ENCODE measurements at places on chromosomes 7 and 10. TPM values are rescaled to one million over a fixed set of nuclear protein-coding genes. Genes with fewer than 3 reads are reported as not detected.

- DNase-seq = no peak
- no peaks in the 10 kb centered on the region for H3K4me1 ChIP-seq
- no peaks in the 10 kb centered on the region for H3K36me3 ChIP-seq
- H3K27me3 ChIP-seq = no peaks in the 10 kb centered on the region
- H3K4me3 ChIP-seq = no peak overlapping the region
- H3K27ac ChIP-seq = no peak overlapping the region
Measured at GRCh38 chr10:29271877-29272276, 17.0 kb upstream of the LYZL1 start.

DNA sequence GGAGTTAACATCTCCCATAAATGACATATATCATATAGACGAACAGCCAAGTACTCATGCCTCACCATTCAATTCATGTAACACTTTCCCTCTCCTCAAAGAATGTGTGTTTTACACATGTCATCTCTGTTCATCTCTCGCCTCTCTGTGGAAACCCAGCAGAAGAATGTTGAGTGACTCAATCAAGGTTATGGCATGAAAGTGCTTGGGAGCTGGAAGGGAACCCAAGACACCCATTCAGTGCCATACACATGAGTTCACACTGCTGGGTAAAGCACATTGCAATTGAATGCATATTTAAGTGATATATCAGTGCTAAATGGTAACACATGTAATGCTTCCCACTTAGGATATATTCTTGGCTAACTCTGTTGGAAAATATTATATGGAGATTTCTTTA lies 322.9 kb downstream of the PTEN start:
- H3K36me3 ChIP-seq = no peaks in the 10 kb centered on the region
- H3K27me3 ChIP-seq = no peaks in the 10 kb centered on the region
- no peak overlapping the region for H3K27ac ChIP-seq
- H3K4me1 ChIP-seq = no peaks in the 10 kb centered on the region
- no peak overlapping the region for H3K4me3 ChIP-seq
- no peak for DNase-seq

DNA sequence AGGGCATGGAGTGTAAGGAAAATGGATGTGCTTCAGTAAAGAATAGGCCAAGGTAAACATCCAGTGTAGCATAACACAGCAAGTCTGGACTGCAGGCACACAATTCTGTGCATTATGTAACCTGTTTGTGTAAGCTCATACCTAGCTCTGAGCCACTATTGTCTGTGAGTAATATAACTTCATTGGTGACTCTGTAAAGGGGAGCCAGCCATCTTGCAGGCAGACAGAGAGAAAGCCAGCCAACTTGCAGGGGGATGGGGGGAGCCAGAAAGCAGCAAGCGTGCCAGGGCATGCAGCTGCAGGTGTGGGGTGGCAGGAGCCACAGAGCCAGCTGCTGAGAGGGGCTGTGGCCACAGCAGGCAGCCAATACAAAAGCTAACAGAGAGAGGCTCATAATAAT lies 449.2 kb downstream of the IPMK start:
- H3K27me3 ChIP-seq = no peaks in the 10 kb centered on the region
- no peak for DNase-seq
- H3K36me3 ChIP-seq = no peaks in the 10 kb centered on the region
- no peak overlapping the region for H3K27ac ChIP-seq
- H3K4me1 ChIP-seq = no peaks in the 10 kb centered on the region

DNA sequence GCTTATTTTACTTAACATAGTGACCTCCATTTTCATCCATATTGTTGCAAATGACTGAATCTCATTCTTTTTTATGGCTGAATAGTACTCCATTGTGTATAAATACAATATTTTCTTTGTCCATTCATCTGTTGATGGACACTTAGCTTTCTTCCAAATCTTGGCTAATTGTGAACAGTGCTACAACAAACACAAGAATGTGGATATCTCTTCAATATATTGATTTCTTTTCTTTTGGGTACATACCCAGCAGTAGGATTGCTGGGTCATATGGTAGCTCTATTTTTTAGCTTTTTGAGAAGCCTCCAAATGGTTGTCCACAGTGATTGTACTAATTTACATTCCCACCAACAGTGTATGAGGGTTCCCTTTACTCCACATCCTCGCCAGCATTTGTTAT lies 58.0 kb downstream of the CREB5 start:
- no peaks in the 10 kb centered on the region for H3K4me1 ChIP-seq
- DNase-seq = no peak
- H3K27me3 ChIP-seq = no peaks in the 10 kb centered on the region
- no peak overlapping the region for H3K27ac ChIP-seq

DNA sequence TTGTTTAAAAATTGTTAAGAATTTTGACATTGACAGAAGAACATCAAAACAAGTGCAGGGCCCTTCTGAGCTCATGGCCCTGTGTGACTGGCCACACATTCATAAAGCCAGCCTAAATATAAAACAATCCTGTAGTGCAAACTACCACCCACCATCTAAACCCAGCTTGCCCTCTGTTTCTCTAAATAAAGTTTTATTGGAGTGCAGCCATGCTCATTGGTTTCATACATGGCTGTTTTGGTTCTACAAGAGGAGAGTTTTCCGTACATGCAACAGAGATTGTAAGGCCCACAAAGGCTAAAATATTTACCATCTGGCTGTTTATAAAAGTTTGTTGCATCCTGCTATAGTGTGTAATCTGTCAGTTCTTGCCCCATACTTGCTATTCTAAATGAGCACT lies 54.6 kb upstream of the TRIM24 start:
- no peaks in the 10 kb centered on the region for H3K27me3 ChIP-seq
- H3K36me3 ChIP-seq = no peaks in the 10 kb centered on the region
- no peak for DNase-seq
- H3K4me1 ChIP-seq = no peaks in the 10 kb centered on the region
- H3K4me3 ChIP-seq = no peak overlapping the region

- H3K27ac ChIP-seq = no peak overlapping the region
- H3K4me1 ChIP-seq = no peaks in the 10 kb centered on the region
- DNase-seq = no peak
- no peaks in the 10 kb centered on the region for H3K27me3 ChIP-seq
- H3K4me3 ChIP-seq = no peak overlapping the region
- no peaks in the 10 kb centered on the region for H3K36me3 ChIP-seq
Measured at GRCh38 chr7:121107923-121108498, 119.5 kb downstream of the CPED1 start.

- no peak overlapping the region for H3K4me3 ChIP-seq
- DNase-seq = no peak
- H3K27me3 ChIP-seq = peaks cover 74% of the 10 kb centered on the region
- no peak overlapping the region for H3K27ac ChIP-seq
- peaks cover 1% of the 10 kb centered on the region for H3K4me1 ChIP-seq
Measured at GRCh38 chr7:23462846-23463245, 7.4 kb downstream of the IGF2BP3 start.

GRCh38 chr7:107661081-107661864 lies 645 bp downstream of the SLC26A4 start:
- H3K36me3 ChIP-seq = no peaks in the 10 kb centered on the region
- peak; percentile 68 for DNase-seq
- peaks cover 17% of the 10 kb centered on the region for H3K4me1 ChIP-seq
- H3K27ac ChIP-seq = no peak overlapping the region

DNA sequence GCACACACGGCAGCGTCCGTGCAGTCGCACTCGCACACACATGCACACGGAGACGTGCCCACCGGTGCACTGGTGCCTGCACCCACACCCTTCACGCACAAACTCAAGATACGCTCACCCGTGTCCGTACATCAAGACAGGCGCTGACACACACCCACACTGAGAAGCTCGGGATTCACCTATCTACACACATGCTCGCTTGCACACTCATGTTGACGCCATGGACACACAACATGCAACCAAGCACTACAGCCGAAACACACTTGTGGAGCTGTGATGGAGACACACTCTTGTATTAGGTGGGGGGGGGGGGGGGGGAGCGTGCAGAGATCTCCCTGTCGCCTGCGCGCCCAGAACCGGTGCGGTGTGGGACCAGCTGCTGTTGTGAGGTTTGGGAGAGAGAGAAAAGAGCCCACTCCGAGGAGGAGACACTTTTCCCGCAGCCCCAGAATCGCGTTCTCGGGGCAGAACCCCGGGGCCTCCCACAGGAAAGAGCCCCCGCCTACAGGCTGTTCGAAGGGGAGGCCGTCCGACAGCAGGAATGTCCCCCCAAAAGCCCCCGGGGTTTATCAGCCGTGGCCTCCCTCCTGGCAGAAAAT lies 605 bp upstream of the NFKB2 start:
- H3K27ac ChIP-seq = peak overlapping the region; percentile 99
- no peaks in the 10 kb centered on the region for H3K27me3 ChIP-seq
- peak; percentile 80 for DNase-seq
- peak overlapping the region; percentile 69 for H3K4me3 ChIP-seq
- peaks cover 50% of the 10 kb centered on the region for H3K4me1 ChIP-seq
- H3K36me3 ChIP-seq = peaks cover 12% of the 10 kb centered on the region

GRCh38 chr10:38093816-38094157 lies 350 bp upstream of the ZNF37A start:
- peaks cover 34% of the 10 kb centered on the region for H3K36me3 ChIP-seq
- H3K27ac ChIP-seq = peak overlapping the region; percentile 92
- H3K4me1 ChIP-seq = no peaks in the 10 kb centered on the region

Gene RARRES2
- 257 TPM for total RNA-seq

Gene EFCAB10
- not detected for total RNA-seq

Gene SLC26A5
- 0.33 TPM for total RNA-seq

Gene PRKAR1B
- 10.3 TPM for total RNA-seq

Gene CPA2
- not detected for total RNA-seq

Gene SORCS3
- 1.1 TPM for total RNA-seq

Gene EPDR1
- 15.7 TPM for total RNA-seq

Gene TMEM270
- total RNA-seq = not detected

Gene CFAP46
- total RNA-seq = 0.41 TPM

Gene HOGA1
- not detected for total RNA-seq

Gene STEAP2
- total RNA-seq = 26.1 TPM

Gene VWDE
- total RNA-seq = 0.27 TPM

Measured in sigmoid colon (tissue), 7 donors.